ENCODE measurements at places on chromosomes 6 and 20. TPM values are rescaled to one million over a fixed set of nuclear protein-coding genes. Genes with fewer than 3 reads are reported as not detected.

Gene TULP4
- total RNA-seq: 55.0 TPM

Gene KIF6
- not detected for total RNA-seq

Gene VSTM2L
- not detected for total RNA-seq

Gene PRL
- total RNA-seq: not detected

Gene TNFRSF6B
- total RNA-seq: 1.8 TPM

Gene SYTL3
- total RNA-seq: 4.6 TPM

Gene NR2E1
- not detected for total RNA-seq

Gene ACTL10
- 2.3 TPM for total RNA-seq

Gene MYBL2
- total RNA-seq: 20.4 TPM

Gene IPCEF1
- not detected for total RNA-seq

Gene SLC24A3
- not detected for total RNA-seq

Gene SLC22A7
- not detected for total RNA-seq

Gene FAM83C
- not detected for total RNA-seq

Gene SNAI1
- 6.0 TPM for total RNA-seq

Gene RBPJL
- total RNA-seq: not detected

Gene NMBR
- 0.39 TPM for total RNA-seq

Gene CLVS2
- not detected for total RNA-seq

Gene IL17F
- total RNA-seq: not detected

Gene MYLK4
- total RNA-seq: 0.16 TPM

Gene TCF19
- total RNA-seq: 30.9 TPM

Gene AGPAT4
- total RNA-seq: 1.1 TPM

Gene DDX43
- not detected for total RNA-seq

Gene GHRH
- not detected for total RNA-seq

Gene ENPP3
- total RNA-seq: 0.07 TPM

Gene PROKR2
- not detected for total RNA-seq

Gene TGIF2
- total RNA-seq: 9.2 TPM

Gene GJA10
- not detected for total RNA-seq

Gene BTBD3
- 24.9 TPM for total RNA-seq

Gene ABCF1
- 68.4 TPM for total RNA-seq

Gene RNF39
- not detected for total RNA-seq

Gene OLIG3
- not detected for total RNA-seq

Gene OXT
- not detected for total RNA-seq

Gene NKAPL
- total RNA-seq: 0.14 TPM

Gene TP53TG5
- not detected for total RNA-seq

Gene CCN6
- total RNA-seq: not detected

Gene EDN1
- 5.9 TPM for total RNA-seq

Gene CST4
- total RNA-seq: not detected

Gene SLC52A3
- not detected for total RNA-seq

Gene SLCO4A1
- 2.8 TPM for total RNA-seq

Gene HLA-DOA
- not detected for total RNA-seq

Gene SLC32A1
- not detected for total RNA-seq

Gene GRM1
- not detected for total RNA-seq

Gene ZBP1
- not detected for total RNA-seq

Gene OTOR
- total RNA-seq: not detected

Gene CCN2
- total RNA-seq: 539 TPM

Gene BPIFB2
- total RNA-seq: not detected

Gene C20orf202
- total RNA-seq: not detected

Gene COX4I2
- total RNA-seq: not detected

Gene TSPYL4
- total RNA-seq: 49.2 TPM

Gene ULBP3
- total RNA-seq: 11.4 TPM

Gene DNAH8
- not detected for total RNA-seq

Gene RNF144B
- 7.3 TPM for total RNA-seq

Gene DYNLT2
- total RNA-seq: 0.56 TPM

Gene DEFB124
- total RNA-seq: not detected

Gene OR2H2
- not detected for total RNA-seq

Gene CAGE1
- total RNA-seq: not detected

Gene KIF25
- not detected for total RNA-seq

Gene ZC2HC1B
- not detected for total RNA-seq

Gene GPRC6A
- total RNA-seq: not detected

Data from HFFc6 (cell line).